Dermis lymphatic vessel endothelial cell (primary cell): ENCODE measurements at places on chromosomes 7 and 10. TPM values are rescaled to one million over a fixed set of nuclear protein-coding genes. Genes with fewer than 3 reads are reported as not detected.

ACTR3C gene
- 1.7 and 6.7 TPM in 2 replicates for total RNA-seq

TMEM236 gene
- 0.17 and 0.43 TPM in 2 replicates for total RNA-seq

LBX1 gene
- not detected in 2 replicates for total RNA-seq

NXPH1 gene
- not detected in 2 replicates for total RNA-seq

CYP2W1 gene
- total RNA-seq: not detected in 2 replicates

SORCS1 gene
- total RNA-seq: not detected in 2 replicates

SPDYE1 gene
- not detected in 2 replicates for total RNA-seq

GPR15LG gene
- not detected in 2 replicates for total RNA-seq

RP9 gene
- total RNA-seq: 8.3 and 8.5 TPM in 2 replicates

ZKSCAN5 gene
- 7.3 and 9.5 TPM in 2 replicates for total RNA-seq

SAMD9 gene
- total RNA-seq: 13.4 and 18.3 TPM in 2 replicates
